ENCODE measurements at places on chromosomes 4 and X.
A peak's percentile ranks its signal among the peaks of the same experiment; 100 is the strongest.

DNA sequence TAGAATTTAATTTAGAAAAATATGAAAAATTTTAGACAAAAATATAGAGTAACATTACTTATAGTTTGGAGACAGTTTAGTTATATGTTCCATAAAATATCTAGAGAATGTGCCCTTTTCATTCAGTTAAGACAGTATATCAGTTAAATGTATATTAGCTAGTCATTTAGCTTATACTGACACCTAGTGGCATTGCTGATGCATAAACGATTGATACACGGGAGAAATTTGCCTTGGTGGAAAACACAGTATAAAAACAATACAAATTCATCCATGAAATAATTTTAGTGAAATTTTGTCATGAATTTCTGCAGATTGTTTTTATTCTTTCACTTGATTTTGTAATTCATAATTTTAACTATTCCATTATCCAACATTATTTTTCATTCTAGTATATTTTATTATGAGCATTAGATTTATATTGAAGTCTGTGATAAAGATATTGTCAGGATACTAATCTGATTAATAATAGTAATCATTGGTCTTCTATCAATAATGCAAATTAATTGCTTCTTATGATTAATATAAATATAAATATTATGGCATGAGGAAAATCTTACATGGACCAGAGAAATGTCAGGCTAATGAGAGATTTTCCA is 219.0 kb downstream of the TLL1 start:
- peak; percentile 55 for DNase-seq

DNA sequence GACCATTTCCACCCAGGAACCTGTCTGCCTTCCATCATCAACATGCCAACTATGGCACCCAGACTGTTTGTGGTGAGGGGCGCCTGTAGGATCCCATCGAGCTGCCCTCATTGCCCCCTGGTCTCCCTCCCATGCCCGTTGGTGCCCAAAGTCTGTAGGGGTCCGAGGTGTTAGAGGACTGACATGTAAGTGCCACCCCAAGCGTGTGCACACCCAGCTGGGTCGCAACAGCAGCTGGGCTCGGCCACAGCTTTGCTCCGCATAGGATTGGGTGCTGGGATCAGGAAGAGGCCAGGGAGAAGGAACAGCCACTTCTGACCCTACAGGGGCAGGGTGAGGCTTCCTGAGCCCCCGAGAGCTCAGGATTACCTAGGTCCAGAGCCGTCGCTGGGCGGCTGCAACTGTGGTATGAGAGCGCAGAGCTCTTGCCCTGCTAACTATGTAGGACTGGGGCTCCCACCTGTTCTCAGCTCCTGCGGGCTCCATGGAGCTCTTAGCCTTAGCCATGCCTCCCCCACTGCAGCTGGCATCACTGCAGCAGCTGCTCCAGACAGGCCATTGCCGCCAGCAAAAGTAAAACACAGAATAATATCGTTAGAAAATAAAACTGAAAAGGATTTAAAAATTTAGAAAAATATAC is 1160.3 kb downstream of the FSTL5 start:
- DNase-seq = no peak

- no peak for DNase-seq
These were observed 75.8 kb upstream of the IL13RA2 start for GRCh38 chrX:115093191-115093590.

GRCh38 chrX:33211356-33212260 is at the start of gene DMD:
Gene DMD (minus strand): TSS chrX:33211549. CDS start chrX:33211312, 237 bp downstream.
- DNase-seq = no peak

GRCh38 chr4:3215733-3216132 is 33.2 kb upstream of the MSANTD1 start:
- DNase-seq = no peak

- DNase-seq = no peak
These were observed 441.6 kb upstream of the PITX2 start for GRCh38 chr4:111064342-111064993.

- DNase-seq = no peak
These were observed 70.8 kb downstream of the RGS12 start for GRCh38 chr4:3363411-3364141.

DNA sequence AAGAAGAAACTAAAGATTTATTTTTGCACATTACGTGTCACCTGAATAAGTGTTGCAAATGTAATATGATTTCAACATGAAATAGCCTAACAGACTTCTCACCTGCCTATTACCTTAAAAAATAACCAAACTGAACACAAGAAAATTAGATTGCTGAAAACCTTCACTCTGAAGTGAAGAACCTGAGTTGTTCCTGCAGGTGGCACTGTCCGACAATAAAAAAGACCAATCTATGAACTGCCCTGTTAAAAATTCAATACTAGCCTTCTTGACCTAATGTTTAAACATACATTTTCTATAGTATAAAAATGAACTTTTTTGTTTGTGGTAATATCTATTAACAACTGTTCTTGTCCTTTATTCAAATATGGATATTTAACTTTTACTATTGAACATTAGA is 69.2 kb upstream of the PNPLA4 start:
- DNase-seq = peak; percentile 45

GRCh38 chr4:122205687-122206086 is 53.6 kb downstream of the BLTP1 start:
- peak; percentile 11 for DNase-seq

- no peak for DNase-seq
These were observed 98.9 kb downstream of the IQCM start for GRCh38 chr4:149716728-149717127.

- peak; percentile 37 for DNase-seq
These were observed 82.9 kb upstream of the EXOC1L start for GRCh38 chr4:55736605-55737183.

GRCh38 chr4:56655627-56656345 is 25.3 kb downstream of the HOPX start:
- DNase-seq = no peak

Data from hematopoietic multipotent progenitor cell treated with erythropoietin and hydrocortisone succinate and interleukin-3 and kit ligand, for 8 days (in vitro differentiated cells).